WTC11 (cell line): ENCODE measurements at places on chromosomes 5 and 9. TPM values are rescaled to one million over a fixed set of nuclear protein-coding genes. Genes with fewer than 3 reads are reported as not detected.

DNA sequence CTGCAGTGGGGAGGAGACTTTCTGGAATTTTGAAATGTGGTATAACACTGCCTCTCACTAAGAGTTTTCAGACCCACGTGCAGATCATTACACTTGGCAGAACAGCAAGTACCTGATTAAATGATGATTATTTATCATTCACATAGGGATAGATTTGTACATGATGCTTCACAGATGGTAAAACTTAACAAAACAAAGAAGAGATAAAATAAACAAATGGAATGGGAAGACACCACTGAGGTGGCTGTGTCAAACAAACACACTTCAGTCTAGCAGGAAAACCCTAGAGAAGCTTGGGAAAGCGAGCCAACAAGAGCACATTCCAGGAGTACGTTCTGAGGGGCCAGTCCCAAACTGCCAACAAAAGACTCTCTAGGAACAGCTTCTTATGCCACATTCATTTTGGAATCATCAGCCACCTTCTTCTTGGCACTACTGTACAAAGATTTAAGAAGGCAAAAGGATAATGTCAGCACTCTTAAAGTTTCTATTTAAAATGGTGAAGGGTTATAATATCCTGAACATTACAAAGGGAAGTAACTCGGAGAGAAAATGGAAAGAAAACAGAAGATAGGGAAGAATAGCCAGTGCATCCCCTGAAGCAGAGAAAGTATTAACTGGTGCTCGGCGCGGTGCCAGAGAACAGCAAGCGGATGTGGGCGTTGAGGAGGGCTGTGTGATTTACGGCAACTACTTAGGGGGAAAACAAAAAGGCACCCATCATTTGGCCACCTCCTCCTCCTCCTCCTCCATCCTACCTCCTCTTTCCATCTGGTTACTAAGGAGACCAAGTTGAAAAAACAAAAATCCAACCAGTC lies 1.6 kb downstream of the MED27 start:
- no peak for DNase-seq

DNA sequence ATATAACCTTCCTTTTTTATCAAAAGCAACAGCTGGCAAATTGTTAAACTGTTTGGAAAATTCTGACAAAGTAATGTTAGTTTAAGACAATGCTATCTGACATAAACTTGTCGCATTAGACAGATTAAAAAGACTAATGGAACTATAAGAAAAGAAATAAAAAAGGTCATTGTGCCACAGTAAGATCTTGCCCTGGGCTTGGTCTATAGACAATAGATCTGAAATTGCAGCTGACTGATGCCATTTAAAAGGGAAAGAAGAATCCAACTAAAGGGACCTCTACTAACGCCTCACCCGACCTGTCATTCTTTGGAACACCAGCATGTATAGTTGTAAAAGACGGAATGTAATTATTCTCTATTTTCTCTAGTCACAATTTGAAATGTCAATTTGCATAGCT lies 644.4 kb upstream of the GRAMD2B start:
- DNase-seq = no peak

PCA3 gene
- not detected in 3 replicates for total RNA-seq

SHOC1 gene
- total RNA-seq = not detected in 3 replicates

DNA sequence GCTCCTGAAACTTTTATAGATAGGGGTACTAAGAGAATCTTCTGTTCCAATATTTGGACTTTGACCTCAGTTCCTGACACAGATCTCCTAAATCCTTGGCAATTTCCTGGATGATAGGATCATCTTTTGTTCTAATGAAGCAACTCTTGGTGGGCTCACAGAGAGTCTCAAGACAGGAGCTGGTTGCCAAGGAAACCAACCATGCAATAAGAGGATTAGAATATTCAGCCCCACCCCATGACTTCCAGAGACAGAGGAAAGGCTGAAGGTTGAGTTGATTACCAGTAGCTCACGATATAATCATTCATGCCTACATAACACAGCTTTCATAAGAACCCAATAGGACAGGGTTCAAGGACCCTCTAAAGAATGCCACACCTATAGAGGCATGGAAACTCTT lies 2050.2 kb upstream of the CDH6 start:
- DNase-seq = no peak

DNA sequence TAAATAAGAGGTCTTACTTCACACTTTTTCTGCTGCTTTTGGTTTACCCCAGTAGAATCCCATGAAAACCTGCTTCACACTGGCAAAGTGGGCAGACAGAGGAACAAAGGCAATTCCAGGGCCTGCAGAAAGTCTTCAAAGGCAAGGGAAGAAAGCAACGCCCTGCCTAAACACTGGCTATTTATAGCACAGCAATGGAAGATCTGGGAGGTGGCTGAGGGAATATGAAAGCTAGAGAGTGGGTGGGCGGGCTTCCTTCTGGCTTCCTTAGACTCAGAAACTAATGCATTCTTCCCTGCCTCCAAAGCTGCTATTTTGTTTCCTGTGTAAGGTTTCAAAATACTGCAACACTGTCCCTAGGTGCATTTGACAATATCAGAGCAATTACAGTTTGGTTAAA lies 46.8 kb downstream of the ELAVL2 start:
- no peak for DNase-seq

IFNA5 gene
- total RNA-seq = not detected in 3 replicates

IRGM gene
- 0.30 to 0.31 TPM in 2 of 3 replicates, not detected in the other for total RNA-seq

ASPN gene
- not detected in 3 replicates for total RNA-seq

DNA sequence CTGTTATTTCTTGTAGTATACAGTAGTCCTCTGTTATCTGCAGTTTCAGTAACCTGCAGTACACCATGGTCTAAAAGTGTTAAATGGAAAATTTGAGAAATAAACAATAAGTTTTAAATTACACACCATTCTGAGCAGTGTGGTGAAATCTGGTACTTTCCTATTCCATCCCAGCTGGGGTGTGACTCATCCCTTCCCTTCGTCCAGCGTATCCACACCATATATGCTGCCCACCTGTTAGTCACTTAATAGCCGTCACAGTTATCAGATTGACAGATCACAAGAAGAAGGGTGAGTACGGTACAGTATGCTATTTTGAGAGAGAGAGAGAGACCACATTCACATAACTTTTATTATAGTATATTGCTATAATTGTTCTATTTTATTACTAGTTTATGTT lies 28.9 kb downstream of the FAM151B start:
- no peak for DNase-seq

SPINK13 gene
- 0.17 TPM in 1 of 3 replicates, not detected in the others for total RNA-seq

DNA sequence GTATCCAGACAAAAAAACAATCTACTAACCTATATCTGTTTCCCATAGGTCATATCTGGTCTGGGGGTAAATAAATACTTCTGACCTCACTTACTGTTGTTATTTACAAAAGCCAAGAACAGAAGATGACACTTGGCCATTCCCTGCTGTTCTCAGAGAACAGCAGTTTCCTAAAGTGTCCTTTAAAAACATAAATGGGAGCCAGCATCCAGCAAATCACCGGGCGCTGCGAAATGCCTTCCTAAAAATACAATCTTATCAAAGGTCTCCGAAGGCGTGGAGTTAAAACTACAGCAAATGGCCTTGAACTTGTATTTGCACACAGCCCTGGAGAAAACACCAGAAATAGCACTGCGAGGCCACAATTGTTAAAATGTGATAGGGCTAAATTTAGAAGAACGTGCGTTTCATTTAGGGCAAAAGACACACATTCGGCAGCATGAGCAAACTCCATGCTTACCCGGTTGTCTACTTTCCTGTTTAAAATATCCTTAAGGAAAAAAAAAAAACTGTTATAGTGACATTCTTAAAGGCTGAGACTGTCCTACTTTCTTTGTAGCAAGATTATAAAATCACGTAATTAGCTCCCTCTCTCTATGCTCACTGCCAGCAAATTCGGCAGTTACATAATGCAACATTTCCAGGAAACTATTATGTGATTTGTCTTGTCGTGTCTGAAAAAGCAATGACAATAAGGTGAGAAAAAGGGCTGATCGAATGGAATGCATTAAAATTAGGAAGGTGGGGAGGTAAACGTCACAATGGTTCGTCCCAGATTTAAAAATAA lies 1.5 kb downstream of the NFIL3 start:
- no peak for DNase-seq

DNA sequence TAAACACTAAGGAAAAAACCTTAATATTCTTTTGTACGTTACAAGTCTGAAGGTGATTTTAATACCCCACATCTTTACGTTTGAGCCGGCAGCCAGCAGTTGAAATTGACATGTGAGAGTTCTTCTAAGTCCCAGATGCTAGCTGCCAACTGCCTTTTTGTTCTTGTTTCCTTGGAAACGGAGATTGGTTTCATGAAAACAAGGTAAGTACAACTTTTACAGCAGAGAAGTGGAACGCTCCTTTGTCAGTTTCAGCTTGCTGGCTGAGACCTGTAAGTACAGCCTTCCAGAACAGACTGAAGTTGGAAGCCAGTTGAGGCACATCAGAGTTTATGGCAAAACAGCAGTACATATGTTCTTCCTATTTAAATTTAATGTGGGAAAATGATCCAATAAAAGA lies 1018.4 kb upstream of the ARRDC3 start:
- DNase-seq = no peak

DNA sequence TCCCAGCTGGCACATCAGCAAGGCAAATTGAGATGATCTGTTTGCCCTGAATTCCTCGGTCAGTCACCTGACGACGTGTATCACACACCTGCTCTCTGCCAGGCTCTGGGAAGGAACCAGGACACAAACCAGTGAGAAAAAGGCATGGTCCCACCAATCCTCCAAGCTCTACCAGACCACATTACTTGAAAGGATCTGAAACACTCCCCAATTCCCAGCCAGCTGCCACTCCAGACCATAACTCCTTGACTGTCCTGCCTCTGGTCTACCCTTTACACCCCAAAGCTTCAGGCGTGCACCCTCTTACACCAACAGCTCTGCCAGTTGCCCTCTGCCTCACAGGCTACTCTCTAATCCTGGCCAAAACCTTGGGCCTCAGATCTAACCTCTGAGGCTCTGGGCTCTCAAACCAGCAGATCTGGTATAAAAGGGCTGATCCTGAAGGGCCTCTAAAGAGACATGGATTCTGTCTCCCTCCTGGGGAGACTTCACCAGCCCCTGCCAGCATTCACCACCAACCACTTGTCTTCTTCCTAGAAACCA lies 6.8 kb downstream of the MGAT1 start:
- DNase-seq = no peak

DNA sequence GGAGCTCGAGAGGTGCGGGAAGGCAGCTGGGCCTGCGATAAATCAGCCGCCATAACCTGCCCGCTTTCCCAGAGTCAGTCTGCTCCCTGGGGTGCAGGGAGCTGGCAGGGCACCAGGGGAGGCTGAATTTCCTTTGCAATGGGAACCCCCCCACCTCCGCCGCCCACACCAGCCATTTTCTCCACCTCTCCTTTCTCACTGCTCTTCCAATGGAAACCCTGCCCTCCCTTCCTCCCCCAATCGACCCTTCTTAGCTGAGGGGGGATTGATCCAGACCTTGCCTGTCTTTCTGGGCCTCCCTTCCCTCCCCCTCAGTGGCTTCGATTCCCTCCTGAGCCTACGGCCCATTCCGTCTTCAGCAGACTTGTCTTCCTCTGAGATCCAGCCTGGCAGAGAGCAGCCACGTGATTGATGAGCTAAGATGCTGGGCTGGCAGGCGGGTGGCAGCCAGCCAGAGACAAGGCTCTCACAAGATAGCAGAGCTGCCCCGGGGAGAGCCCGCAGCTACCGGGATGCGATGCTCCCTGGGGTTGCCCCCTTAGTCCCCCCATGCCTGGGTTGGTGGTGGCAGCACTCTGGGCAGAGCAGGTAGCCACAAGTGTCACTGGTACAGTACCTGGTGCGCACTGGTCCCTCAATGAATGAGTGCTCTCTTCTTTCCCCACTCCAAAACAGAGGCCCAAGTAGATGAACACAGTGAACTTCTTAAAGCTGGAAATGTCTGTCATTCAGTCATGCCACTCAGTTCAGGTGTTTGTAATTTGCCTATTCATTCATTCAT lies 53.7 kb upstream of the FABP6 start:
- no peak for DNase-seq

INPP5E gene
- total RNA-seq = 23.6 to 25.5 TPM (median 24.0 TPM) in 3 replicates

DNA sequence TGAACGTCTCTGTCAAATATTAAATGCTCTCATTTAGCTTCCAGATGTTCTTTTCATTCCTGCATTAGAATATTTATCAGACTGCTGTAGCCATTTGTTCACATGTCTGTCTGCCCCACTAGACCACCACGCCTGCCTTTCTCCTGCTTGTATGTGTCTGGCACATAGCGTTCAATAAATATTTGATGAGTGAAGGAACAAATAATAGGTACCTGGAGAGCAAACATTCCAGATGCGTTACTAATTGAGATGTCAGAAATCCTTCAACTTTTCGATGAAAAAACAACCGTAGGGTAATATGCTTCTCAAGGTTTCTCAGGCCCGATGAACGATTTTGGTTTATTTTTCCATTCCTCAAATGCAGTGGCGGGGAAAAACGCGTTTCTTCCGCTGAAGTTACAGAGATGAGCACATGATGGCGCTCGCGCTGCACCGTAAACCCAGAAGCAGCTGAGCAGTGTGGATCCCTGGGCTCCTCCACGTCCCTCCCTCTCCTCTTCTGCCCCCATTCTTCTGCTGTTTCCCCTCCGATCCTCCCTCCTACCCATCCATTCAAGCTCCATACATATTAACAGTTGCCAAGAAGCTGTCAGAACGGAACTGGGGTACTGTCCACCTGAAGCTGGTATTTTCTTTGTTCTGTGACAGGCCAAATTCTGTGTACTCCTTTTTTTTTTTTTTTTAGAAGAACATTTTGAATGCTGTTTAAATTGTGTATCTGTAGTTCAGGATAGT lies 245.4 kb downstream of the MPDZ start:
- DNase-seq = peak; percentile 74

- no peak for DNase-seq
Observed at GRCh38 chr9:19976226-19976625, 187.4 kb upstream of the SLC24A2 start.

DNA sequence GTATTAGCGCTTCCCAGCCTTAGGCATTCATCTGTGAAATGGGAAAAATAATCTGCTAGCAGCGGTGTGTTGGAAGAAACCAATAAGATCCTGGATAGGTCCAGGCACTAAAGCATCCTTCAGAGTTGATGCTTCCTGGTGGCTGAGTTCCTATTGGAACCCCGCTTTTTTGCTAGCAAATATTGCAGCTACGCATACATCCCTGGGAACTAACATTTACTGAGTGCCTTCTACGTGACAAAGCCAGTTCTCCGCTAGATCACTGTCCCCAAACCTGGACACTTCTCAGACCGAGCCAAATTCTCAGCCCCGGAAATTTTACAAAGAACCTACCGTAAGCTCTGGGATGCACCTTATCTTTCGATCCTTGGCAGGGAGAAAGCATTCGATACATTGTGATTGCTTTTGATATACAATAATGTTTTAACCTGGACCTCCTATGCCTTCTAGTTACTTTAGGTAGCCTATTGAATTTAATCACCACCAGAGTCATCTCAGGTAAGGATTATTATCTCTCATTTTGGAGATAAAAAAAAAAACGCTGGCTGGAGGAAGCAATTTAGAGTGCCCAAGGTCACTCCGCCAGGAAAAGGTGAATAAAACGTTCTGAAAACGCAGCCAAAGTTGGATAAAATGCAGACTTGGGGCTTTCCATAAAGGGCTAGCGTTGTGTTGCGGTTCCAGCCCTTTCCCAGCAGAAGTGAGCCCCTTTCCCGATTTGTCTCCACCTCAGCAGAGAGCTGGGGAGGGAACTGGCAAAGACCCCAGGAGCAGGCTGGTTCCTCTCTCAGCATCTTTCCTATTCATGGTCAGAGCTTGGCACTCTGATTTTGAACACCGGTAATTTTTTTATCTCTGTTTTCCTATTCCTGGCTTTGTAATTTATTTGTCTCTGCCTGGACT lies 2.6 kb upstream of the MSX2 start:
- no peak for DNase-seq
